ENCODE measurements at places on chromosomes 5 and 9.

GRCh38 chr9:124285903-124286291 is 28.1 kb downstream of the NEK6 start:
- H3K27me3 ChIP-seq, result no peaks in the 10 kb centered on the region
- peak overlapping the region; percentile 94 for H3K27ac ChIP-seq
- H3K36me3 ChIP-seq, result peaks cover 4% of the 10 kb centered on the region
- DNase-seq, result peak; percentile 98

GRCh38 chr5:115543365-115544042 is 1.1 kb downstream of the FEM1C start:
- no peaks in the 10 kb centered on the region for H3K27me3 ChIP-seq
- DNase-seq, result peak; percentile 52
- peaks cover 6% of the 10 kb centered on the region for H3K36me3 ChIP-seq
- peak overlapping the region; percentile 57 for H3K4me3 ChIP-seq
- H3K27ac ChIP-seq, result peak overlapping the region; percentile 98
- no peaks in the 10 kb centered on the region for H3K4me1 ChIP-seq

DNA sequence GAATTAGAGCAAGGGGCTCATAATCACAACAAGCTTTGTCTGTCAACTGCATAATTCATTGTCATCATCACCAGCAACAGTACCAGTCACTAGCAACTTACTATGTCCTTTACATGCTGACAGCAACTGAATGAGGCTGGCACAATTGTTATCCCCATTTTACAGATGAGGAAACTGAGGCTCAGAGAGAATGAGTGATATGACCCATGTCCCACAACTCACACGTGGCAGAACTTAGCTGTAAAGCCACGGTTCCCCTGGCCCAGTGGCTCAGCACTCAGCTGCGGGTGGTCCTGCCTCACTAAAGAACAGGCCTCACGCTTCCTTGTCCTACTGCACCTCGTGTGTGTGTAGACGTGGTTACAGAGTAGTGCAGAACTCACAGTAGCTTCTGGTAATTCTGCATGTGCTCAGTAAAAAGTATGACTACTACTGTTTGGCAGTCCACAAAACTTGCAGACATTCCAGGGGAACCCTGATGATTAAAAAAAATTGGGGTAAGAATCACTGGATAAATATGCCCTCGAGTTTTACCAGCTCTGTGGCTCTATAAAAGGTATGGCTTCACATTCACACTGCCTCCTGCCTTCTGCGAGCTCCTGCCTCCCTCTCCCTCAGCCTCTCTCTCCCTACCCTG is 30.2 kb downstream of the AFAP1L1 start:
- no peaks in the 10 kb centered on the region for H3K36me3 ChIP-seq
- DNase-seq, result peak; percentile 78
- no peaks in the 10 kb centered on the region for H3K4me1 ChIP-seq
- no peak overlapping the region for H3K4me3 ChIP-seq

GRCh38 chr9:86944796-86945727 is 2.2 kb downstream of the GAS1 start:
- no peaks in the 10 kb centered on the region for H3K4me1 ChIP-seq
- H3K36me3 ChIP-seq, result no peaks in the 10 kb centered on the region
- peak; percentile 39 for DNase-seq
- H3K27ac ChIP-seq, result peak overlapping the region; percentile 40
- peak overlapping the region; percentile 87 for H3K4me3 ChIP-seq

DNA sequence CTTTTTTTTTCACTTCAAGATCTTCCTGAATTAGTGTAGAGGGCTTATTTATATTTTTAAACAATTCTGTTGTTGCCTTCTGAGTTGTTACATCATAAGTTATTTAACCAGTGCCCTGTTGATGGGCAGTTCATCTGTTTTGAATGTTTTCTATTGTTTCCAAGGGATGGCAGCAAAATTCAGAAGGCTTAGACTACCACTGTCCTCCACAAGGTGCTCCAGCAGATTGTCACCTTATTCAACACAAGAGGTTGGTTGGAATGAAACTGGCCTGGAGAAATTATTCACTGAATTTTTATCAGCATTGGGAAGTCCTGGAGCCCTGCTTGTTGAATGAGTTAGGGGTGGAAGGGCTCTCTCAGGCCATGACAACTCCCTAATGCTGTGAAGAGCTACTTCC is 1.3 kb upstream of the KLHL9 start:
- H3K27ac ChIP-seq, result no peak overlapping the region
- H3K36me3 ChIP-seq, result no peaks in the 10 kb centered on the region
- no peak overlapping the region for H3K4me3 ChIP-seq
- peaks cover 2% of the 10 kb centered on the region for H3K4me1 ChIP-seq
- DNase-seq, result no peak
- no peaks in the 10 kb centered on the region for H3K27me3 ChIP-seq

DNA sequence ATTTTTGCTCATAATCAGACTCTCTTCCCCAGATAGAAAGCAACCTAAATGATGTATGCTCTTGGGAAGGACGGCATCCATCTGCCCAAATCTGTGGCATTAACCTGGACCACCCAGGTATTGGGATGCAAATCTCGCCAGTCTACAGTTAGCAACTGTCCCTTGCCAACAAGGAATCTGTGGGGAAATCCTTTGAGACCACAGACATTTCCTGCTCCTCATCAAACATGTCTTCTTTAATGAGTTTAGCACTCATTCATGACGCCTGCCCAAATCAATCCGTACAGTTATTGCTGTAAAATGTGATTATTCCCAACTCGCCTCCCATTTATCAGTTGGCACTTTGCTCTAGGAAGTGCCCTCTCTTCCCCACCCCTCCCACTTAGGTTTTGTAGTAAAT is 7.8 kb downstream of the ROR2 start:
- H3K4me3 ChIP-seq, result no peak overlapping the region
- no peak for DNase-seq
- no peaks in the 10 kb centered on the region for H3K4me1 ChIP-seq
- H3K36me3 ChIP-seq, result no peaks in the 10 kb centered on the region
- no peaks in the 10 kb centered on the region for H3K27me3 ChIP-seq
- no peak overlapping the region for H3K27ac ChIP-seq

DNA sequence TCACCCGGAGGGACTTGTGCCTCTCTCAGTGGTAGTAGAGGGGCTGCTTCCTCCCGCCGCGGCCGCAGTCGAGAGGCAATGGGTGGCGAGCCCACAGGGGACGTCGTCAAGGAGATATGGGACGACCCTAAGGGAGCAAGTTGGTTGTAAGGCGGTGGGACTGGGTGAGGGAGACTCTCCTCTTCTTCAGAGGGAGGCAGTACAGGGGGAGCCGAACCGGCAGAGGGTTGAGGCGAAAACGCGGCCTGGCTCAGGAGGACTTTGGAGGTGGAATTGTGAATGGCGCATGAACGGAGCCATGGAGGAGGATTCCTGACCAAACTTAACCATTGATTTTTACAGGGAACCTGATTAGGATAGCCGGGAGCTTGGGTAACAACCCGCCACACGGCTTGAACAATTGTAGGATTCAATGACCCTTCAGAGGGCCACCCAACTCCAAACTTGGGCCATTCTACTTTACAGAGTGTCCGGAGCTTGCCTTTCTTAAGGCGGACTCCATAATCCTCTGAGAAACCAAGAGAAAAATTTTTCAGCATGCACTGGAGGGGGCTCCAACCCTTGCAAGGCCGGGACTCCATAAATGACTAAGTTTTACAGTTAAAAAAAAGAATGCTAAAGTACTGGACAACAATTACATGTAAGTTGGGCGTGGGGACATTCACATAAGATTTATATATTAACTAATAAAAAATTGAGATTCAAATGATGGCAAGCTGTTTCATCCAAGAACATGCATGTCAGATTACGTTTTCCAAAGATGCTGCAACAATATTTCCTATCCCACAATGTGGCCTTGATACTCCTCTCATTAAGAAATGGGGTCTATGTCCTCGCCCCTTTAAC is 19.4 kb upstream of the RHOBTB3 start:
- peak; percentile 5 for DNase-seq
- no peaks in the 10 kb centered on the region for H3K4me1 ChIP-seq
- no peaks in the 10 kb centered on the region for H3K27me3 ChIP-seq
- no peaks in the 10 kb centered on the region for H3K36me3 ChIP-seq

All from fibroblast of lung (primary cell).